Stimulated activated CD8-positive, alpha-beta memory T cell treated with anti-CD3 and anti-CD28 coated beads, Interleukin-15, amount 100 ng/mL, for 1 hour (primary cell): ENCODE measurements at places on chromosomes 6 and 20.

GRCh38 chr6:53702316-53702715 lies 36.8 kb upstream of the KLHL31 start:
- DNase-seq: no peak

GRCh38 chr20:20367575-20368417 lies at the start of gene INSM1:
TSS of gene INSM1 (plus strand) at chr20:20368104. CDS start at chr20:20368268, 164 bp downstream.
- no peak for DNase-seq

DNA sequence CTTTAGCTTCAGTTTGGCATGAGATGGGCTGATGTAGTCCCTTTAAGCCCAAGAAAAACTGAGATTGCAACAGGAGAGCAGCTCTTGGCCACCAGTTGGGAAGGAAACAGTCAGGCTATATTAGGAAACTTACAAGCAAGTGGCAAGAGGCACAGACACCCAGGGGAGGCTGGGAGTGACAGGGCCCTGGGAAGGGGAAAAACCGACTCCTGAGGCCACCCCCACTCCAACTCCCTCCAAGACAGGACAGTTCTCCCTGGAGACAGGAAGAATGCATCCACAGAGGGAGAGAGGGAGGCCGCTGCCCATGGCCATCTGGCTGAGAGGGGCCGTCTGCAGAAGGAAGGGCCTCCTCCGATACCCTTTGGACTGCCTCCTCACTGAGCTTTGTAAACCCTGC lies 20.5 kb downstream of the JPH2 start:
- no peak for DNase-seq

DNA sequence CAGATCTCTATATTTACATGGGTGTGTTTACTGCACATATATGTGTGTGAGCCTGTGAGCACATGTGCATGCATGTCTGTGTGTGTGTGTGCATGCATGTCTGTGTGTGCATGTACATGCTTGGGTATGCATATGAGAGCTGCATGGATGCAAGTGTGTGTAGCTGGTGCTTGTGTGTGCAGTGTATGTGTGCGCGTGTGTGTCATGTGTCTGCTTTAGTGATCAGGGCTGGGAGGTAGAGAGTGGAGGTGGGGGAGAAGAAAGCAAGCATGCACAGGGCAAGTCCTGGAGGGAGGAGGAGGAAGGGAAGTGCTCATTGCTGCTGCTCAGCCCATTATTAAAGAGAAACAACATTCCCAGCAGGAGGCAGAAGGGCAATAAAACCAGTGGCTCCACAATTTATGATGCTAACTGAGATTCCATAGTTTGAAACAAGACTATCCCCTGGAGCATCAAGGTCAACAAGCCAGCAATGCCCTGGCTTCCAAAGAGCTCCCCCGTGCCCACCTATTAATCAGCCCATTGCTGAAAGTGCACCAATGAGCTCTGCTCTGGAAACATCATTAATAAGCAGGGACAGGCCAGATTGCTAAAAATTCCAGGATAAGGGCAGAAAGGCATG lies 414.0 kb downstream of the MAFB start:
- DNase-seq: no peak

DNA sequence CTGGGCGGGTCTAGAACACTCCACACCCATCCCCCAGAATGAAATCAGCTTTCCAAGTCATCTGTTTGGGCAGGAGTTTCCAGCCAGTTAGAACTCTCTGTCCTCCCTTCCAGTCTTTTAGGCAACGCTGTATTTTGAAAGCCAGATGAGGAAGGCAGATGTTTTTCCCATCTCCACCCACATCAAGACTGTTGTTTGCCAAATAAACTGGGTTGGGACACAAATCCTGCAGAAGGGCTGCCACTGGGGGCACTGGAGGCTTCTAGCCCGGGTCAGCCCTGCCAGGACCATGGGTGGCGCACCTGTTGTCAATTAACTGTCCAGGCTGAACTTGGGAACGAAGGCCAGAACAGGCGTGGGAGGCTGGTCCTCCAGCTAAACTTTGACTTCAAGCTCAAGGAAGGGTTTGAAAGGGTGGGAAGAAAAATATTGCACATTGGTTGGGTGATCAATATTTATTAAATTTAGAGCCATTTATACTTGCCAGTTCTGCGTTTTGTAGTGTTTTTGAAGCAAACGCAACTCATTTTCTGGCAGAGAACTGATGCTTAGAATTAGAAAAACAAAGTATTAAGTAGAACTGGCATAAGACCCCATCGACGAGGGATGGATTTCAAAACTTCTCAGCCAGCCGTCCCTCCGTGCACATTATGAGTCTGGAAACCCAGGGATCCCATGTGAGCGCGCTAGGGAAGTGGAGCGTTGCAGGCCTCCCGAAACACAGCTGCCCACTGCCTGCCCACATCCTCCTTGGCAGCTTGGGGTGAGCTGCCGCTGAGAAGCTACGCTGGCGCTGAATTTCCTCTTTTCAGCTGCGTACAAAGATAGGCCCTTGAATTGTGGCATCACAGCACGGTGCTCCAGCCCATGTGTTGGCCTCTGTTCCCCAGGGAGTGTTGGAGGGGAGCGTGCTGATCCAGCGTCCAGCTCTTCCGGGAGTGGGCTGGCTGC lies 297.4 kb downstream of the QKI start:
- no peak for DNase-seq

- no peak for DNase-seq
These were observed 16.9 kb upstream of the PHIP start for GRCh38 chr6:79094938-79095337.

- no peak for DNase-seq
These were observed 2.2 kb downstream of the SNTA1 start for GRCh38 chr20:33441142-33441955.

- DNase-seq: no peak
These were observed 33.3 kb upstream of the NRN1 start for GRCh38 chr6:6039946-6040509.

DNA sequence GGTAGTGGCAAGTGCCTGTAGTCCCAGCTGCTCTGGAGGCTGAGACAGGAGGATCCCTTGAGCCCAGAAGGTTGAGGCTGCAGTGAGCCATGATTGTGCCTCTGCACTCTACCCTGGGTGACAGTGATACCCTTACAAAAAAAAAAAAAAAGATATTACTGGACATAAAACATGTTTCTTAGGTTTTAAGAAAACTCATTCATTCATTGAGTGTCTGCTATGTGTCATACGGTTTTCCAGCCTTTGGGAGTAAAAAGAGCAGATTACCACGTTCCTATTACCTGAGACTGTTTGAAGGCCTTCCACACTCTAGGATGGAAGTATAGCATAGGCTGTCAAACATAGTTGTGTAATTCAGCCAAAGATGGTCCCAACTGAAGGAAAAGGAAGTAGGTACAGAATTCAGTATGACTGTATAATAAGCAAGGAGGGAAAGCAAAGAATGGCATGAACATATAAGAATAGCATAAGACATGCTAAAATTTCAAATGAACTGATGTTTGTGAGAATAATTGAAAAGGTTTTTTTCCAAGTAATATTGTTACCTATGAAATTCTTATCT lies 22.0 kb downstream of the STXBP5 start:
- no peak for DNase-seq

DNA sequence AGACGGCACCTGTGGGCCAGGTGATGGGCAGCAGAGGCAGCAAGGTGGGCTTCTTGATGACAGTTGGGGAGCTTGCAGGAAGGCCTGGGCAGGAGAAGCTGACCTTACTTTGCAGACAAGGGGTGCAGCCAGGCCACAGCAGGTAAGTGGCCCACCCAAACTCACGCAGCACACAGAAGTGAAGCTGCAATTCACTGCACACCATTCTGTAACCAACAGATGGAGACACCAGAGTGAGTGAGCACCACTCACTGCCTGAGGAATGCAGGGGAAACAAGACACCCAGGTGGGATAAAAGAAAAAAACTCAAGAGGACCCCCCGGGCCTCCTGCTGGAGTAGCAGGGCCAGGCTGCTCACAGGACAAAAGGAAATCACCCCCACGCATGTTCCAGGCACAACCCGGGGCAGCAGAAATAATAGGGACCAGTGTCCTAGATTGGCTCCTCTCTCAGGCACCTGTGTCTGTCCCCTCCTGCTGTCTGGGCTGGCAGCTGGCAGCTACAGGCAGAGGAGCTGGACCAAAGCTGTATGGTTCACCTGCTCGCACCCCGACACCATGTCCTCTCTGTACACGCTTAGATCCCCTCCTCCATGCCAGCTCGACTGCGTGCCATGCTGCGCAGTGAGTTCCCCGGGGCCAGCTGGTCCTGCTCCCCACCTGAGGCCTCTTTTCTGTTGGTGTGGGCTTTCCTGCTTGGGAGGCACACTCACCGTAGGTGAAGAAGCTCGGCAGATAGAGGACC lies 4.9 kb downstream of the MTCH1 start:
- DNase-seq: no peak

- DNase-seq: no peak
These were observed 6.5 kb downstream of the C20orf202 start for GRCh38 chr20:1209447-1210387.

DNA sequence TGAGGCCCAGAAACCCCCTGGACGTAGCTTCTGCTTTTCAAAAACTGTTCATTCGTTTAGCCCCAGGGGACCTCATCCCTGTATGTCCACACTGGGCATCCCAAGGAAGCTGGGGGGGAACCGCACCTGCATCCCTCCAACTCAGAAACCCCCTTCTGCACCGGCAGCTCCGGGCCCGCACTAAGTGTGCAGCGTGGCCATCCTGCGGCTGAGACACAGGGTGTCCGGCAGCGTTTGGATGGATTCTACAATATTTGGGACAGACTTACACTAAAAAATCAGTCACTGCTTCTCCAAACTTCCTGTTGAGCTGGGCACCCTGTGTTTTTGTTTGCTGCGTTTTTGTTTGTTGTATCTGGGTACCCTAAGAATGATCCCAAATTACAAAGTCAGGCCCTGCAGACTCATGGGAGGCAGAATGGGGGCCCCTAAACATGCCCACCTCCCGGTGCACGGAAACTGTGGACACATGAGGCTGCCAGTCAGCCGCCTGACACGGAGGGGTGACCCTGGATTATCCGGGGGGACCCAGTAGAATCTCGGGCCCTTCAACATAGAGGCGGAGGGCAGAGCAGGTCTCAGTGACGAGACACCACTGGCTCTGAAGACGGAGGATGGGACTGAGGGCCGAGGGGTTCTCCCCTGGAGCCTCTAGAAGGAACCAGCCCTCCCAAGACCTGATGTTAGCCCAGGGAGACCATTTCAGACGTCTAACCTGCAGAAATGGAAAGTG lies 88.2 kb upstream of the BHLHE23 start:
- DNase-seq: no peak

DNA sequence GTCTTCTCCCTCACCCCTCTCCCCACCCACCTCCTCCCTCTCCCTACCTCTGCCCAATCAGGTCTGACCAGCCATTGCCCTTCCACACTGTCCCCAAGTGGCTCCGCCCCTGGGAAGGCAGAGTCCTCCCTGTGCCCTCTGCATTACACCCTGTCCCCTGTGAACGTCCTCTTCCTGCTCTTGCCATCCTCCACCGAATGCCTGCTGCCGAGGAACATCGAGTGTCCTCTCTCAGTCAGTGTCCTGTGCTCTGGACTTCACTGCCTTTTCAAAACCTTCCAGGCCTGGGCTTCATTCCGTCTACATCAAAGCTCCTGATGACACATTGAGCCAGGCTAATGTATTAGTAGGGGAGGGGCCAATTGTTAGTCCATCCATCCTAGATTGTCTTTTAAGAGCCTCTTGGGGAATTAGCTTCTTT lies 3.3 kb upstream of the PACSIN1 start:
- no peak for DNase-seq

DNA sequence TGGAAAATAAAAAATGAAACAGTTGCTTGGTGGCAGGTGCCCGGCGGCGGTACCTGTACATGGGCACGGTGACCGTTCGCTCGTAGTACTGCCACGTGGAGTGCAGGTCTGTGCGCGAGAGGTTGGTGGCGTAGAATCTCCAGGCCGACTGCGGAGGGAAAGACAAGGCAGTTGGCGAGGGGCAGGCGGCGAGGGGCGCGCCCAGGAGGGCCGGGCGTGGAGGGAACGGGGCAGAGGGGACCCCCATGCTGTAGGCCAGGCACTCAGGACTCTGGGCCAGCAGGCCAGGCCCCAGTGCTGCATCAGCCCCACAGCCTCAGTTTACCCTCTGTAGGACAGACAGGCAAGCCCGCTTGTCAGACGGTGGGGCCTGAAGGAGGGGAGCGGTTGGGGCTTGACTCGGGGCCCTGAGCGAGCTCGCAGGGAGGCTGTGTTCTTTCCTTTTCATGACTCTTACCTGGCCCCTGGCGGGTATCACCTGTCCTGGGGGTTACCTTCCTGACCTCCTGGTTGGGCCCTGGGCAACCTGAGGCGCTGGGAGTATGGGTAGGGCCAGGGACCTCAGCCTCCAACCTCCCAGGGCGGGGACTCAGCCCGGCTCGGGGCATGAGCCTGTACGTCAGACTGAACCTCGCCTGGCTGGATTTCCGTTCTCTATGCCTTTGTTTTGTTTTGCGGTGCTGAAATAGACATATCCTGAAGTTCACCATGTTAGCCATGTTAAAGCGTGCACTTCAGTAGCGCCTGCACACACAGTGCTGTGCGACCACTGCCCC lies 38.5 kb downstream of the KCNQ2 start:
- DNase-seq: no peak

GRCh38 chr20:63589261-63590217 lies 15.5 kb upstream of the HELZ2 start:
- DNase-seq: no peak

DNA sequence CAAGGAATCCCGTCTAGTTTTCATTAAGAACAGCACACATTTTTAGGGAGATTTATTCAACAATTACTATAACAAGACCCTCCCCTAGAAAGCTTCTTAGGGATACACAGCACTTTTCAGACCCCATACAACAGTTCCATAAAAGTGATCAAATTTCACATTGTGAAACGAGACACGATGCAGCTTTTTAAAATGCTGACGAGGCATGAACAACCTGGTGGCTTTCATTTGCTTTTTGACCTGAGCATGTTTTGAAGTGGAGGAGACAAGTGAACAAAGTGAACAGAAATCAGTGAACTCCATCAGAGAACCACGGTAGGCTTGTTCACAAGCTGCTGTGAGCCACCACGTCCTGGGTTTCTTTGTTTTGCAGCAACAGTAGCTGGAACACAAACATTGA lies 112.2 kb downstream of the PCSK2 start:
- no peak for DNase-seq
